Left cardiac atrium (tissue), 4 donors: ENCODE measurements at places on chromosomes 16 and 17.
A peak's percentile ranks its signal among the peaks of the same experiment; 100 is the strongest.

DNA sequence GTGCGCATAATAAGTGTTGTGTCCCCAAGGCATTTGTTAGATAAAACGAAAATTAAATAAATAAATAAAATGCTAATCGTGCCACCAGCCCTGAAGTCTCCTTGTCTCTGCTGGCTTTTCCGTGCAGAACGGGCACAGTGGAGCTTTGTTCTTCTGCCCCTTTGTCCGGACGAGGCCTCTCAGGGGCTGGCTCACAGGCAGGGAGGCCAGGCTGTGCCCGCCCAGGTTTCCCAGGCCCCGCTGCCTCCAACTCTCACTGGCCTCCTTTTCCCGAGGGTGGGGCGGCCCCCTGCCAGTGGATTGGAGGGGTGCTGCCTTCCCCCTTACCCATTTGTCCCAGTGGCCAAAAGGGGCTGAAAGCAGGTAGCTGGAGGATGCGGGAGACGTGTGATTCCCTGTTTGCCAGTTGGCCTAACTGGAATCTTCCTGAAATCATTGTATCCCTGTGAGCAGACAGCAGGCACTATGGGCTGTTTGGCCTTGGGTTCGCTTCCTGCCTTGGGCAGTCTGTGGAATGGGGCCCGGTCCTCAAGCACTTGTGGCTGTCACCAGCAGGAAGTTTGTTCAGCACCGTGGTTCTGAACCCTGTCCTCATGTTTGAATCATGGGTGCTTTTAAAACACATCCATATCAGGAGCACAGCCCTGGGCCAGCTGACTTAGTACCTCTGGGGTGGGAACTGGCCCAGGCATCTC is 64.4 kb downstream of the KSR1 start:
- DNase-seq: no peak

GRCh38 chr17:83031321-83031945 is 48.0 kb upstream of the METRNL start:
- no peak for DNase-seq

- no peak for DNase-seq
Measured at GRCh38 chr17:28327709-28328108, 7.6 kb downstream of the IFT20 start.

DNA sequence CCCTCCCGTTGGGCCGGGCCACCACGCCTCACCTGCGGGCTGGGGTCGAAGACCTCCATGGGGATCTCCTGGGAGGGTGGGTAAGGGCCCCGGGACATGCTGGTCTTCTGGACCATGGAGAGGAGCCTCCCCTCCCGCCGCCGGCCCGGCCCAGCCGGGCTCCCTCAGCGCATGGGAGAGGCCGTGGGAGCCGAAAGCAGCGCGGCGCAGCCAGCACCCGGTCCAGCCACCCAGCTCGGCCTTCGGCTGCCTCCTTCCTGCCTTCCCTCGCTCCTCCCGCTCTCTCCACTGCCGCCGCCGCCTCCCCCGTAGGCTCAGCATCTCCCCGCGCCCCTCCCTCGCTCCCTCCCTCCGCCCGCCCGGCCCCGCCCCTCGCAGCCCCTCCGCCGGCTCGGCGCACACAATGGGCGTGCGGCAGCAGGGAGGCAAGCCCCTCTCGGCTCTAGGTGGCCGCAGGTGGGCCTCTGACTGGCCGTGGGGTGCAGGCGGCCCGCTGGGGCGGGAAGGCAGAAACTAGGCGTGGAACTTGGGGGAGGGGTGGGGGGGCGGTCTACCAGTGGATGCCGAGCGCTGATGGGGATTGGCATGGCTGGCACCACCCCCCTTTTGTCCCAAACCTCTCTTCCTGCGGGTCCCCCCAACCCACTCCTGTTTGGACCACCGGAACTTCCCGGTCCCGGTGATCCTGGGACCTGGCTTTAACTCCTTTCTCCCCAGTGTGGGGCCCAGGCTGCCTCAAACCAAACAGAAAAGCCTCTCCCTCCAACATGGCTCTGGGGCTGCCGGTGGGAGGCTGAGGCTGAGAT is at the start of gene CACNB1:
TSS of gene CACNB1 (minus strand) at position 290 of the 806 bp plus-strand sequence. CDS start at position 116, 174 bp downstream.
- DNase-seq: peak; percentile 79

DNA sequence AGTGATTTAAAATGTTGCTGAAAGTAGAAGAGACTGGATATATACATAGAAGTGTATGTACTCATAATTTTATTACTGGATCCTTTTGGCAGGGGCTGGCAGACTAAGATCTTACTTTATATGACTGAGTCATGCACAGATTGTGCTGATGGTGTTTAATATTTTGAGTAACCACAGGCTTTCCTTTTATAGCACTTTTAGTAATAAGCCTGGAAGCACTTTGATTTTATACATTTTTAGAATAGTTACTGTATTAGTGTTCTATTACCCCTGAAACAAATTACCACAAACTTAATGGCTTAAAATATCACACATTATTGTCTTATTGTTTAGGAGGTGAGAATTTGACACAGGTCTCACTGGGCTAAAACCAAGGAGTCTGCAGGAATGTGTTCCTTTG is 113.4 kb upstream of the CDH8 start:
- no peak for DNase-seq

- DNase-seq: no peak
Measured at GRCh38 chr16:64132759-64133361, 989.0 kb downstream of the CDH11 start.
